RKO (cell line): ENCODE measurements at places on chromosomes 1 and 21.

- no peak for DNase-seq
Observed at GRCh38 chr1:53296117-53296749, 31.6 kb downstream of the LRP8 start.

- no peak for DNase-seq
Observed at GRCh38 chr1:95021805-95022643, 50.7 kb downstream of the ALG14 start.

- no peak for DNase-seq
Observed at GRCh38 chr1:53708687-53709086, 30.3 kb downstream of the GLIS1 start.

GRCh38 chr1:66282343-66282852 is 251.6 kb upstream of the SGIP1 start:
- DNase-seq = peak; percentile 39

DNA sequence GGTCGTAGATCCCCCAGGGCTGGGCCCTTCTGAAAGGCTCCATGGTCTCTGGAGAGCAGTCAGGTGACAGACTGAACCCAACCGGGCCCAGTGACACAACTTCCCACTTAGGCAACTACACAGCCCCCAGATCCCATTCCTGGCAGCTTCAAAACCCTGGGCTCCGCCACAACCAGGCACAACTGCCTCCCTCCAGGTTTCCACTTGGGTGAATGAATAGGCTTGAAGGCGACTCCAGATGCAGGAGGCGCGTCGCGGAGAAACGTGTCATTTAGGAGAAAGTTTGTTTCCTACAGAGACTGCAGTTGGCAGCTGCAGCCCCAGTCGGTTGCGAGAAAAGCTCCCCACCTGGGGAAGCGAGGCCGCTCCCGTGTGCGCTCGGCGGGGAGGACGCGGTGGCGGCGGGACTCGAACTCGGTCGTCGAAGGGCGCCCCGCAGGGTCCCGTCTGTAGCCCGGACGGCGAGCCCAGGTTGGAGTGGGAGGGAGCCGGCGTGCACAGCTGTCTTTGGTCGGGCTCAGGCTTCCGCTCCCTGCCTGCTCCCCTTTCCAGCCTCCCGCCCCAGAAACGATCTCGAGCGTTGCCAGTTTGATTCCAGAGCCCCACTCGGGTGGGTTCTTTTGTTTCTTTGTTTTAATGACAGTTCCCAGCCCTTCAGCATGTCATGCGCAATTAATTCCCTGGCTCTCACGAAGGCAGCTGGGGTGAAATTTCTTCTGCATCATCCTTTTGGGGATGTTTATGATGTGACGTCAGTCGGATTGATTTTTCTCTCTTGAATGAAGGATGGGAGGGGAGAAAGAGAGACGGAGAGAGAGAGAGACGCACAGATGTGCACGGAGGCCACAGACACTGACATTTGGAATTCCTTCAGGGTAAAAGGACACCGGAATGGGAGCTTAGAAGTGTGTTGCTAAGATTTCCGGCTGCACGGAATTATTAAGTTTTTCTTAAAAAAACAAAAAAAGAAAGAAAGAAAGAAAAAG is 862 bp upstream of the SGIP1 start:
- DNase-seq = no peak

- no peak for DNase-seq
Observed at GRCh38 chr1:8992936-8993687, 33.1 kb downstream of the SLC2A7 start.

GRCh38 chr1:230863449-230863848 is 4.9 kb downstream of the C1orf198 start:
- DNase-seq = no peak

GRCh38 chr1:205476648-205477047 is 20.8 kb upstream of the BLACAT1 start:
- no peak for DNase-seq

- DNase-seq = no peak
Observed at GRCh38 chr1:48686159-48686558, 90.5 kb downstream of the BEND5 start.

- no peak for DNase-seq
Observed at GRCh38 chr1:157856538-157856937, 14.9 kb upstream of the CD5L start.

GRCh38 chr1:245168906-245169305 is 14.1 kb downstream of the KIF26B start:
- no peak for DNase-seq

DNA sequence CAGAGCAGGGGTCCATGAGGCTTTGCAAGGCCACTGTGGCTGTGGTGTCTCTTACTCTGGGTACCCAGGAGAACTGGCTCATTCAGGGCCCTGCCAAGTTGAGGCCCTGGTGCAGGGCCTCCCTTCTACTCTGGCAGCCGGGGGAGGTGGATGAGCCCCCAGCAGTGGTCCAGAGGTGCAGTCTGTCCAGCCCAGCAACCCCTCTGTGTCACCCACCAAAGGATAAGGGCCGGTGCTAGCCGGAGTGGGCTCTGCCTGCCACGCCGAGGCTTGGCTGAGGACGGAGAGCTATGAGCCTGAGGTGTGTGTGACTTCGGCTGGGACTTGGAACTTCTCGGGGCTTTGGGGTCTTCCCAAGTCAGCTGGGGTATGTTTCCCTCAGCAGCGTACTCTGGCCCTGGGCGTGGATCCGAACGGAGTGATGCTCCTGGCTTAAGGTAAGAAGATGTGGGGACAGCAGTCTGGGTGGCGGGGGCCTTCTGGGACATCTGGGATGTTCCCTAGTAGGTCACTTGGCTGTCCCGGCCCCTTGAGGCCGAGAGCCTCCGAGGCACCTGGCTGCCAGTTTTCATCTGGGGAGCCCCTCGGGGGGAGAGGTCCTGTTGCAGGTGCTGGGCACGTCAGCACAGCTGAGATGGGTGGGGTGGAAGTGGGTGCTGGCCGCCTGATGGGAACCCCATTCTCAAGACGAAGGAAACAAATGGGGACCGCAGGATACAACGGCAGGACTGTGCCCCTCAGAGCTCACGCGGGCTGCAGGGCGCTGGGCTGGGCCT is 25.9 kb downstream of the RUNX3 start:
- DNase-seq = no peak

- DNase-seq = no peak
Observed at GRCh38 chr1:156164125-156164831, 10.9 kb downstream of the SEMA4A start.

DNA sequence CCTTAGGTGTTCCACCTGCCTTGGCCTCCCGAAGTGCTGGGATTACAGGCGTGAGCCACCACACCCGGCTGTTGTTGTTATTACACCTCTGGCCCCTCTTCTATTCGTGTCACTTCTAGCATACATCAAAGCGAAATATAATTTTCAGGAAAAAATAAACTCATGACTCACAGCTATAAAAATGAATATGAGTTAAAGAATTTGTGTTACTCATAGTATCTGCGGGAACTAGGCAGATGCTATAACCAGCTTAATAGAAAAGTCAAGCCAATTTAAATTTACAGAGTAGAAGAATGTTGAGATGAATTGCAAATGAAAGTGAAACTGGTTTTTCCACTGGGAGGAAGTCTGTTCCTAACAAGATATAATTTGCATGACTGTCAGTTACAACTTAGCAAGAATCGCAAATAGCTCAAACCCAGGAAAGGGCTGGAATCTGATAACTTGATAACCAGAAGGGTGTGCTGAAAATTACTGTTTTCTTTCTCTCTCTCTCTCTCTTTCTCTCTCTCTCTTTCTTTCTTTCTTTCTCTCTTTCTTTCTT is 11.2 kb downstream of the OR2W3 start:
- DNase-seq = peak; percentile 87

DNA sequence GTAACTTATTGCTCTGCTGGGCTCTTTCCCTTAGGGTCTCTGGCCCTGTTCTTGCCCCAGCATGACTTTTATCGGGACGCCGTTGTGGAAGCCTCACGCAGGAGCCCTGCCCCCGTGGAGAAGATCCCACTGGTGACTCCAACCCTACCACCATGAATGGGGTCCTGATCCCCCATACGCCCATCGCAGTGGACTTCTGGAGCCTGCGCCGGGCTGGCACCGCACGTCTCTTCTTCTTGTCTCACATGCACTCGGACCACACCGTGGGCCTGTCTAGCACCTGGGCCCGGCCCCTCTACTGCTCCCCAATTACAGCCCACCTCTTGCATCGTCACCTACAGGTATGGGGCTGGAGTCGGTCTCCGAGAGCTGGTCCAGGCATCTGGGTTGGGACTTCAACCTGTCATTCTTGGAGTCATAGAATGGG is 322 bp downstream of the DCLRE1B start:
- peak; percentile 16 for DNase-seq

GRCh38 chr1:221760911-221761310 is 19.0 kb upstream of the DUSP10 start:
- no peak for DNase-seq

GRCh38 chr1:45260244-45260643 is 53.8 kb upstream of the ZSWIM5 start:
- no peak for DNase-seq

- no peak for DNase-seq
Observed at GRCh38 chr21:37563641-37564340, 197.2 kb downstream of the DYRK1A start.

DNA sequence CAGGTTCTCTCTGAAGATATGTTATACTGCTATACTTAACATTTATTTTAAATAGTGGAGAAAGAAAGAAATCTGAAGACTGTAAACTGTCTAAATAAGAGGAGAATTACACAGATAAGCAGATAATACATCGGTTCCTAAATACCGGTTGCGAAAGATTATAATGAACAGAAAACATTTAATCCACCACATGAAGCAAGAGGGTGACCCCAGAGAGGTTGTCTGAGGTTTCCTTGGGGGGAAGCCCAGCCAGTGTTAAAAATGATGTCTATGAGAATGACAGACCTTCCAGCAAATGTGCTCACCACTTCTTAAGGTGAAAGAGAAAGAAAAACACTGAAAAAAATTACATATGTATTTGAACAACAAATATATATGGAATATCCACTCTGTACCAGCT is 356.4 kb upstream of the KAZN start:
- DNase-seq = no peak

- DNase-seq = no peak
Observed at GRCh38 chr1:184558691-184559090, 171.9 kb downstream of the C1orf21 start.
